Thoracic aorta (tissue), 2 donors: ENCODE measurements at places on chromosomes 2 and 18.

GRCh38 chr2:18514526-18515461, 45.7 kb downstream of the RDH14 start:
- DNase-seq = no peak

GRCh38 chr18:10437837-10438236, 16.6 kb upstream of the APCDD1 start:
- DNase-seq = no peak

DNA sequence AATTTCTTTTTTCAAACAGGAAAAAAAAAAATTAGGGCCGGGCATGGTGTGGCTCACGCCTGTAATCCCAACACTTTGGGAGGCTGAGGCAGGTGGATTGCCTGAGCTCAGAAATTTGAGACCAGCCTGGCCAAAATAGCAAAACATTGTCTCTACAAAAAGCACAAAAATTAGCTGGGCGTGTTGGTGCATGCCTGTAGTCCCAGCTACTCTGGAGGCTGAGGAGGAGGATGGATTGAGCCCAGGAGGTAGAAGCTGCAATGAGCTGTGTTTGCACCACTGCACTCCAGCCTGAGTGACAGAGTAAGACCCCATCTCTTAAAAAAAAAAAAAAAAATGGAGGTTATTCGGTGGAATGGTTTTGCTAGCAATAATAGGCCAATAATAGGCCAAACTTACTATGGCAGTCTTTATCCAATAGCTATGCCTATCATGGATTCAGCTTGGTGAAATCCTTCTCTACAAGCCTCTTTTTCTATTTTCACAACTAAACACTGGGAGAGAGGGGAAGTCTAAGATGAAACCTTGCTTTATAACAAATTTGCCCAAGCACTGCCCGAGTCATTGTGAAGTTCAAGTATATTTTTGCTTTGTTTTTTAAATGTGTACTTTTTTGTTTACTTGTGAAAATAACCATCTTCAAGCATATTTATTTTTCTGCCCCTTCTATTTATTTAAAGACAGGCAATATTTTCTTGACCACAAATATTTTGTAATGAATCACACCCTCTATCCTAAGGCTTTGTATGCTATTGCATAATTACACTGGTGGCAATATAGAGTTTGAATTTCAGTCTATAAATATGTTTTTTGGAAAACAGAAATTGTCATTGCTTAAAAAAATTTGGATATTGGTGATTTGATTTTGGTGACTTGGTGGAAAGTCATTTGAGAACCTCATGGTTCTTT, 20.0 kb upstream of the KYNU start:
- no peak for DNase-seq

DNA sequence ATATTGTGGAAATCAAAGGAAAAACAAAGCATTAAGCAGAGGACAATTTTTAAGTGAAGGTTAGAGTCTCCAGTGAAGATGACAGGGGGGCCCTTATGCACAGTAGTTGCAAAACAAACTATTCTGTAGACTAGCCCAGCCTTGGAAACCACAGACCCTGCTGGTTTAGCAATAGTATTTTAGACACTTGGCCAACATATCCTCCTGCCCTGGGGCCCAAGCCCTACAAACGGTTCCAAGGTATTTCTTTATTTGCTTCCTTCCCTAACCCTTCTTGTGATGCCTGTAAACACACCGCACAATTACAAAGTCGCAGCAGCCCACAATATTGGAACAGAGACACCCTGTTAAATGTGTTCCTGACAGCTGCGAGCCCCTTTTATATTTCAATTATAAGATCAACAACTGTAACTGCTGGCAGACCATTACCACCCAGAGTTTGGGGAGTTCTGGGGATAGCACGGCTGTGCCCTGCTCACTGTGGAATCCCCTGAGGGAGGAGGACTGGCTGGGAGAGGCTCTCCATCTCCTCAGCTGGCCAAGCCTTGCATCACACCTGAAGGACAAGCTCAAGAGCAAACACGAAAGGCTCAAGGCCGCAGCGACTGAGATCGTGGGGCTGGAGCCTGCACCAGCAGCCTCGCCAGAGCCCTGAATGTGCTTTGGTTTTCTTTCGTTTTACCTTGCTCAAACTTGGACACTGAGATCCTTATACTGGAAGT, 282.2 kb upstream of the ATP5MC3 start:
- DNase-seq = no peak

DNA sequence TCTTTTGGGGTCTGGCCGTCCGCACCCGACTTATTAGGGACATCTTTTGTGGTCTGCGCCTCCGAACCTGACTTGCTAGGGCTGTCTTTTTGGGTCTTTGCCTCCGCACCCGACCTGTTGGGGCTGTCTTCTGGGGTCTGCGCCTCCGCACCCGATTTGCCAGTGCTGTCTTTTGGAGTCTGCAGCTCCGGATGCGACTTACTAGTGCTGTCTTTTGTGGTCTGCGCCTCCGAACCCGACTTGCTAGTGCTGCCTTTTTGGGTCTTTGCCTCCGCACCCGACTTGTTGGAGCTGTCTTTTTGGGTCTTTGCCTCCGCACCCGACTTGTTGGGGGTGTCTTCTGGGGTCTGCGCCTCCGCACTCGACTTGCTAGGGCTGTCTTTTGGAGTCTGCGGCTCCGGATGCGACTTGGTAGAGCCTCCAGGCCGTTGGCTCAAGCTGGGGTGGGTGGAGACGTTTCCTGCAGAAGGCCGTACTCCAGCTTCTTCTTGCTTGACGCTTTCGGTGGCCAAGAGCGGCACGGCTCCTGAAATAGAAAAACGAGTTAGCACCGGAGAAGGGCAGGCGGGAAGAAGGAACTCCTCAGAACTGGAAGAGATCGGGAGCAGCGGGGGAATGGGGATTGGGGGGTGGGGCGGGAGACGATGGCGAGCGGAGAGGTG, 498 bp downstream of the TGOLN2 start:
- DNase-seq = no peak

DNA sequence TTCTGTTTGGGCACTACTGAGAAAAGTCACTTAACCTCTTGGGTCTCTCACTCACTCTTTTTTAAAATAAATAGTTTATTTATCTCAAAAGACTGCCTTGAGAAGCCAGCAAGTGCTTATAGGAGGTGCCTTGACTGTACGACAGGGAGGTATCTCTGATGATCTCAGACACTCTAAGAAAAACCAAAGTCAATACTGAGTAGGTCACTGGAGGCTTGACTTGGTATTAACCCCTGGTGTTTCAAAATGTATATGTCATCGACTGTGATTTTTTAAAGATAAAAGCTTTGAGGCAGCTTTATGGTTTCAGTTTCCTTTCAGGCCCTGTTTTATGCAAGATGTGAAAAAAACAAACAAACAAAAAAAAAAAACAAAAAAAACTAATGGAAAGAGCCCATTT, 33.7 kb downstream of the MREG start:
- no peak for DNase-seq
